ENCODE measurements at places on chromosomes 13 and 19. TPM values are rescaled to one million over a fixed set of nuclear protein-coding genes. Genes with fewer than 3 reads are reported as not detected.

Gene IFNL1
- total RNA-seq: not detected

Gene GRIN2D
- 15.7 TPM for total RNA-seq

Gene PSPN
- 3.6 TPM for total RNA-seq

Gene METTL21C
- total RNA-seq: not detected

Gene CEACAM4
- total RNA-seq: not detected

Gene WDR87
- 0.16 TPM for total RNA-seq

Gene CYP2F1
- not detected for total RNA-seq
